ENCODE measurements at places on chromosomes 11 and 22.
A peak's percentile ranks its signal among the peaks of the same experiment; 100 is the strongest.

DNA sequence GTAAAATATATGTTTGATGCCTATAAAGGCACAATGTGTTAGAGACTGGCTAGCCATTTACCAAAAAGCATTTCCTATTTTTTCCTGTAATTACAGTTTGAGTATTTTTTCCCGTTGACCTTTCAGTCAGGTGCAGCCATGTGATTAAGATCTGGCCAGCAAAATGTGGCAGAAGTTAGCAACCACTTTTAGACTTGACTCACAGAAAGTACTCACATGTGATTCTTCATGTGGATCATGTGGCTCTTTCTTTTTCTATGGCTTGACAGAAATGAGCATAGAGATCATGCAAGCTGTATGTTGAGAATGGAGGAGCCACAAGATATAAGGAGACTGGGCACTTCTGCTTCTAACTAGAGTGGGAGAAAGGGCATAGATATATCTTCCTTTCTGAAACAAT lies 27.3 kb upstream of the RAB38 start:
- no peak for DNase-seq

GRCh38 chr22:20113551-20114310 lies 2.2 kb upstream of the RANBP1 start:
- DNase-seq, result no peak

DNA sequence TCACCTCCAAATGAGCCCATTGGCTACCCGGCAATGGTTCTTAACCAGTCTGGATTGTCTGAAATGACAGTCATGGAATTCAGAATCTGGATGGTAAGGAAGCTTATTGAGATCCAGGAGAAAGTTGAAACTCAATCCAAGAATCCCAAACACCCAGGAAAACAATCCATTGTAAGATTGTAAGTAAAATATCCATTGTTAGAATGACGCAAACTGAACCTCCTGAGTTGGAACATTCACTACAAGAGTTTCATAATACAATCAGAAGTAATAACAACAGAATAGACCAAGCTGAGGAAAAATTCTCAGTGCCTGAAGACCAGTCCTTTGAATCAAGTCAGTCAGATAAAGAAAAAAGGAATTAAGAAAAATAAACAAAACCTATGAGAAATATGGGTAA lies 22.1 kb downstream of the OR8G5 start:
- DNase-seq, result no peak

GRCh38 chr11:94800414-94800813 lies 32.3 kb downstream of the AMOTL1 start:
- no peak for DNase-seq

DNA sequence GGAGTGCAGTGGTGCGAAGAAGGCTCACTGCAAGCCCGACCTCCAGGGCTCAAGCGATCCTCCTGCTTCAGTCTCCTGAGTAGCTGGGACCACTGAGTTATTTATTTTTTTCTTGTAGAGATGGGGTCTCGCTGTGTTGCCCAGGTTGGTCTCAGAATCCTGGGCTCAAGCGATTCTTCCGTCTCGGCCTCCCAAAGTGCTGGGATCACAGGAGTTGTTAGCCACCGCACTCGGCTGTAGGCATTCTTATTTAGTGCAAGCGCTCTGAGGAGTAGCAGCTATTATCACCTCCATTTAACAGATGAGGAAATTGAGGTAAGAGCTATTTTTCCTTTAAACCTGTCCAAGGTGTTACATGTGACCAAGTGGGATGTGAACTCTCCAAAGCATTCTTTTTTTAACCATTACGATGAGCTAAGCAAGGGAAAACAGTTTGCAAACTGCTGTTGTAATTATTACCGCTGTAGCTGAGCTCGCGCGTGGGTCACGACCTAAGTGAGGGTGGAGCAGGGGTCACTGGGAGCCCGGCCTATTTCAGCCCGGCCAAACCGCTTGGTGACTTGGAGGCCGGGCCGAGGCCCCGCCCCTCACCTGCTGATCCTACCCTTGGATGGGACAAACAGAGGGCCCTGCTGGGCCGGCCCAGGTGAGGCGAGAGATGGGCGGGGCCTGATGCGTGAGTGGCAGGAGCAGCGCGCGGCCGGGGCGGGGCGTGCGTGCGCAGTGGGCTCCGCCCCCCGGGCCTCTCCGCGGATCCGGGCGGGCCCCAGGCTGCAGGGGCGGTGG lies 449 bp upstream of the KREMEN1 start:
- DNase-seq, result peak; percentile 80

DNA sequence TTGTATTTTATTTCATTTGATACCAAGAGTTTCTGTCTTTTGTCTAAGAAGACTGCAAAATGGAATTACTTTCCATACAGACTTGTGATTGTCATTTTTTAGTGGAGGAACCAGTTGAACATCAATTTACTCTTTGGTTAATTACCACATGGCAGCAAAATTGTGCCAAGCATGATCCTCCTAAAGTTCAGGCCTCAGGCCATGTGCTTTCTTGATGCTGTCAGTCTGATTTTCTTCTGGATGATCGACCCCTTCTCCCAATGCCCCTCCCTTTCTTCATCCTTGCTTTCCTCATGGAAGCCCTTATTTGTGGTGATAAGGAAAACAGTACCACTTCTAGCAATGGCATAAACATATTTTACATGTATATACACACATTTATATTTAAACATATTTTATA lies 76.2 kb downstream of the SVIP start:
- no peak for DNase-seq

GRCh38 chr11:76209375-76209972 lies 3.2 kb upstream of the WNT11 start:
- no peak for DNase-seq

- no peak for DNase-seq
Observed at GRCh38 chr11:111417766-111418435, 38.8 kb upstream of the POU2AF1 start.

DNA sequence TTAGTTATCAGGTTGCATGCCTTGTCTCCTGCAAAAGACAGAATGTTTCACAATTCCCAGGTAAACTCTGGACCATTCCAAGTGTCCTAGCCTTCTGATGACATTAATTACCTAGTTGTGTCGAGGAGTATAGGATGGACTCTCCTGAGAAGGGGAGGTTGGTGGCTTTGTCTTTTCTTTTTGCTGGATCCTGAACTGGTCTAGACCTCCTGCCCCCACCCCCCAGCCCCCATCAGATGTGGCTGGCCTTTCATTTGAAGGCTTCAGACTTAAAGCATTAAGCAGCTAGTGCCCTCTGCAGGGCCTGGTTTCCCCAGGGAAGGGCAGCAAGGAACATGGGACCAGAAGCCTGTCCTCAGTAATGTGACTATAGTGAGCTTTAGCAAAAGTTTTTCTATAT lies 9.7 kb downstream of the MCAM start:
- DNase-seq, result no peak

GRCh38 chr11:72705442-72706365 lies 31.5 kb upstream of the PDE2A start:
- DNase-seq, result no peak

DNA sequence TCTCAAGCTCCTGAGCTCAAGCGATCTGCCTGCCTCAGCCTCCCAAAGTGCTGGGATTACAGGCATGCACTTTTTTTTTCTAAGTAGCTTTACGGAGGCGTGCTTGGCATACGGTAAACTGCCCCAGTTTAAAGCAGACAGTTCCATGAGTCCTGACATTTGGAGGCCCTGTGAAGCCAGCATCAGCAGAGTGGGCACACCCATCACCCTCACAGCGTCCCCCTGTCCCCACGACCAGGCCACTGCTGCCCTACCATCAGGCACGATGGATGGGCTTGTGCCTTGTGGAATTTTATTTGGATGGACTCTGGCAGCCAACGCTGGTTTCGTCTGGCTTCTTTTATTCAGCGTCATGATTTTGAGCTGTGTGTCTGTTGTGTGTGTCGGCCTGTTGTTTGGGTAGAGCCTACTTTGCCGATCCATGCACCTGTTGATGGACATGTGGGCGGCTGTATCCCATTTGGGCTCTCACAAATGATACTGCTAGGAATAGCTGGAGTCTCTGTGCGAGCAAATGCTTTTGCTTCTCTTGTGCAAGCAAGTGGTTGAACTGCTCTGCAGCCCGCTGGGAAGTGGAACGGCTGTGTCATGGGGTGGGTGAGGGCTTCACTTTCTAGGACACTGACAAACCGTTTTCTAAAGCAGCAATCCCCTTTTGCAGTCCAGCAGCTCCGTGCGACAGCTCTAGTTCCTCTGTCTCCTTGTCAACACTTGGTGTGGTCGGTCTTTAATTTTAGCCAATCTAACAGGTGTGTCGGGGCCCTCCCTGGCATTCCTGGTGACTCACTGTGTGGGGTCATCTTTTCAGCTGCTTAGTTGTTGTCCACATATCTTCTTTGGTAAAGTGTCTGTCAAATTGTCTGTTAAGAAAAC lies 23.8 kb downstream of the KCNQ1 start:
- no peak for DNase-seq

DNA sequence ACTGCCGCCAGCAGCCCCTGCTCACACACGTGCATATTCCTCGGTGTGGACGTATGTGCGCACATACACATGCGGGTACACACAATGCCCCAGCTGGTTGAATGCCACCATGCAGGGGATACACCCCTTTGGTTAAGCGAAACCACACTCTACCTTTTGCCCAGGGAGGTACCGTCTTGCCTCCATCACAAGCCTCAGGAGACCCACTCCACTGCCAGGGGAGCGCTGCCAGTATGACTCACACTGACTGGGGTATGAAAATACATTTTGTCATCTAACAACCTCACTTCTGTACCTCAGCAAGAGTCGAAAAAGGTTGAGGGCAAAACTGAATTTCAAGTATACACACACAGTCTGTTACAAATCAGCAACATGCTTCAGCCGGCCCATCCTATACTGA lies 39.4 kb downstream of the TMEM45B start:
- DNase-seq, result no peak

DNA sequence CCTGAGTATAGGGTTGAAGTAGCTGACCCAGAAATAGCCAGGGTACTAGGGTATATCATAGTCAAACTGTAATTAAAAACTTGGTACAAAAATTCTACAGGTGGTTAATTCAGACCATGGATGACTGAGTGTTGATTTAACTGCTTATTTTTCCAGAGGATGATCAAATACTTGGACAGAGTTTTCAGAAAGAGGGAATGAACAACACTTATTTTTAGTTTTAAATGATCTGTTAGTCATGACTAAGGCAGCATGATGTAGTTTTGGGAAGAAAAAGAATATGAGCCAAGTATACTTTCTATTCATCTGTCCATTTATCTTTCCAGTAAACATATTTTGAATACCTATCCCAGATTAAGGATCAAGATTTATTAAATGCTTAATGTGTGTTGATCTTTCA lies 19.8 kb upstream of the CCDC89 start:
- no peak for DNase-seq

DNA sequence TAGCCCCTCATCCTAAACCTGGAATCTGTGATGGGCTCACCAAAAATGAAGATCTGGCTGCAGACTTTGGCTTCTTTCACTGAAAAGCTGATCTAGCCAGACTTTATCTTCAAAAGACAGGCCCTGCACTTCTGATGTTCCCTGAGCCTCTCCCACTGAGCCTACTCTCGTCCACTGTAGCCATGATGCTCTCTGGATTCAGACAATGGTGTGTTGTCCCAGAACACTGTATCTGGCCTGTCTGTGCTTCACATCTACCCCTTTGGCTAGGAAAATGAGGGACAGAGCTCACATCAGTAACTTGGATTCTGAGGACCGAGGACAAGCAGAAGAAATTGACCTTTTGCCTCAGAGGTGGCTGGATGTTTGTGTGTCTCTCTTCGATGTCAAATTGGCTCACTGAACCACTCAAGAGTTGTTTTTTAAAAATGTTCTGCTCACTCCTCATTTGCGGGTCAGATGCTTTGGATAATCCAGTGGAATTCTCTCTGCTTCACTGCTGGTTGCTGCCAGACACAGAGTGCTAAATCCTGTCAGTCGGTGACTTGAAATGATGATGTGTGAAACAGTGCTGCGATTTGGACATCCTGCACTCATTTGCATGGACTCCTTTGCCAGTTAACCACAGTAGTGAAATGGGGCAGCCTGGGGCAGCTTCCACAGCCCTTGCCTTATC lies 67.5 kb downstream of the ARFGAP2 start:
- DNase-seq, result no peak

DNA sequence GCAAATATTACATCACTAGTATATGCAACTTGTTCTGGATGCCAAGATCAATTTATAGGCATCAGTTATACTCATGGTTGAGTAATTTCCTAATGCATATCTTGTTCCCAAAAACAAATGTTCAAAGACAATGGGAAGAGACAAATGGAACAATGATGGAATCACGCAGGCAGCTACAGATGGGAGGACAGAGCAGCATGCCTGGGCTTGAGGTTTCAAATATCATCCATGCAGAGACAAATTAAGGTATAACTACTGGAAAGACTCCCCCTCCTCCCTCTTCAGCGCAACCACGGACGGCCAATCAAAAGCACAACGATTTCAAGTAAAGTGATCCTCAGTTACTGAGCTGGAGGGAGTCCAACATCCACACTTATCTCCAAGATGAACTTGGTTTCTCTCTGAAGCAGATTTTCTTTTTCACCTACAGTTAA lies 106.8 kb downstream of the CCDC83 start:
- DNase-seq, result no peak

DNA sequence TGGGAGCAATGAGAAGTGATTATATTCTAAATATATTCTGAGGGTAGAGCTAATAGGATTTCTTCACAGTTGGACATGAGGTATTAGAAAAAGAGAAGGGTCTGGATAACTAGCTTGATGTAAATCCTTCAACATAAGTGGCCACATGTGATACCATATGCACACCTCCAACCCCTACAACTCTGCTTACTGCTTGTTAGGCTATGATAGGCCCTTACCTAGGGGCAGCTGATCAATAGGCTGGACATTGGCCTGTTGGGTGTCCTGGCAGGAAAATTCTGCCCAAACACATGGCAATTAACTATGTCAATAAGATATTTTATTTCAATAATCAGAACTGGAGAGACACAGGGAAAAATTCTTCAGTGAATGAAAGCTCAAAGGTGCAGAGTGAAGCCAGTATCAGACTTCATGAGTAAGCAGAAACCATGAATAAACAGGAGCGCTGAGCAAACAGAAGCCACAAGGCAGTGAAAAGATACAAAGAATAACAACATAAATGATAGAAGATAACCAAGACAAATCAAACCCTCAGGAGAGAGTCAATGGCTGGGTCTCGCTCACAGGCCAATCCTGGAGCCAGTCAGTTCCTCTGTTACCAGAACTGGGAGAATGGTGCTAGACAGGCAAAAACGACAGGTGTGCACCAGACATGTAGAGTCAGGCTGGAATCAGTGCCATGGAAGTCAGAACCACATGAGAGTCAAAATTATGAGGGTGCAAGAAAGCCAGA lies 46.3 kb upstream of the PSMA1 start:
- no peak for DNase-seq

- no peak for DNase-seq
Observed at GRCh38 chr11:62444236-62444833, 25.5 kb downstream of the SCGB1A1 start.

GRCh38 chr11:95922536-95923438 lies 1.1 kb downstream of the MTMR2 start:
- DNase-seq, result no peak
